Stimulated activated CD4-positive, alpha-beta T cell treated with anti-CD3 and anti-CD28 coated beads, Interleukin-1b, Interleukin-23, amount 100 ng/mL, for 24 hours (primary cell): ENCODE measurements at places on chromosomes 2 and 18.
A peak's percentile ranks its signal among the peaks of the same experiment; 100 is the strongest.

DNA sequence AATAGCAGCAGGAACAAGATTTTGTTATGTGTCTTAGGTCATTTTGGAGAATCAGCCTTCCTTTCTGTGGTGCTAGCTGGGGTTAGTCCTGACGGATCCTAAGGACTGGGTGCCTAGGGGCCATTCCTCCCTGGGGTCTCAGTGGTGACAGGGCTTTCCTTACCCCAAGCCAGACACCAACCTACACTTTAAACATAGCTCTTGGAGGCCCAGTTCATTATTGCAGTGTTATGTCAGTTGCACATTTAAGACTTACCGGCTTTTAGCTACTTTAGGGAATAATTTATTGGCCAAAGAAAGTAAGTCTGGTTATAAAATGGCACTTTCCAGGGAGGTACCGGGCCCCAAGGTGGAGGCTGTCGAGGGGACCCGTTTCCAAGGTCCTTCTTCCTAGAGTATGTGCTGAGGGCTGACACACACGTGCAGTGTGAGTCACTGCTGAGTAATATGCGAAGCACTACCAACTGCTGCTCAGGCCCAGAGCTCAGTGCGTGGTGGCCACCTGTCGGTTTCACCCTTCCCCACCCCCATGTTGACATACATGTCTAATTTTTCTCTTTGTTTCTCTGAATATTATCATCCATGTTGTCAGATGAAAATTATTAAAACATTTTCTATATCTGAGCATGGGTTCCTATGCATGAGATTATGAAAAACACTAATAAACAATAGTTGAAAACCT, 37.0 kb upstream of the GRHL1 start:
- DNase-seq, result no peak

GRCh38 chr2:209788925-209789324, 17.3 kb downstream of the UNC80 start:
- no peak for DNase-seq

DNA sequence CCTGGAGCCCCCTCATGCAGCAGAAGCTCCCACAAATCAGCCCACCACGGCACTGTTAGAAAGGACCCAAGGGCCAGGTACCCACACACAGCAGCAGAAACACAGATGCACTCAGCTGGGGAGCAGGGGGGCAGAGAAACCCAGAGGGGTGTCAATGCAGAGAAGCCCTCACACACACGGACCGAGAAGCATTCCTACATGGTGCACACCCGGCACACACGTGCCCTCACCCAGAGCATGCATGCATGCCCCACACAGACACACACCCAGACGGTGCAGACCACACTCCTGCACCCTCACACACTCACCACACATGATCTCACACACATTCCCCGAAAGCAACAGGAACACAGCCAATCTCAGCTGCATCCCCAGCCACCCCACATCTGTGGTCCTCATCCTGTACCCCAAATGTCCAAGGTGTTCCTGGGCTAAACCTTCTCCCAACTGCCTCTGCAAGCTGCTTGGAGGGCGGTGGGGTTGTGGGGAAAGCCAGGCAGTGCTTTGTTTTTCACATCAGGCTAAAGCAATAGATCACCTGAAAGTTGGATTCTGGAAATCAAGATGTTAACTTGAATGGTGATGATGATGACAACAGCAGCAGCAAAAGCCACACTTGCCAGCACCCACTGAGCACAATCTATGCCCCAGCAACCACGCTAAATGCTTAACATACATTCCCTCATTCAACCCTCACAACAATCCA, 102.3 kb downstream of the ZFP36L2 start:
- no peak for DNase-seq

GRCh38 chr2:113876503-113877387, 13.1 kb upstream of the ACTR3 start:
- no peak for DNase-seq

DNA sequence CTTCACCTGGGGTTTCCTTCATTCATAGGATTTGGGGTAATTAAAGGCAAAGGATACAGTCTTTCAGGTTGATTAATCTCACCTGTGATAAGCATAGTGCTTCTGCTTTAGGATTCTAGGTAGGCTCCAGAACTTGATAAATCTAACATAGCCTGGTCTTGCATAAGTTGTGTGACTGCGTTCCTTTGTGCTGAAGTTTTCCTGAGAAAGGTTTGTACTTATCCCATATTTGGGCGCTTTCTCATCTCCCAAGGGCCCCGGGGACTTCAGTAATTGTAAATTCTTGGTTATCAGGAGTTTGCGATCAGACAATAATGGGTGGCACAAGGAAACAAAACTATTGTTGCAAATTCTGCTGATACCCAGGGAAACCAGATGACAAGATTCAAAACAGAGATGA, 53.1 kb downstream of the MTCL1 start:
- DNase-seq, result no peak

GRCh38 chr2:54673501-54673998, 49.9 kb upstream of the EML6 start:
- DNase-seq, result no peak

DNA sequence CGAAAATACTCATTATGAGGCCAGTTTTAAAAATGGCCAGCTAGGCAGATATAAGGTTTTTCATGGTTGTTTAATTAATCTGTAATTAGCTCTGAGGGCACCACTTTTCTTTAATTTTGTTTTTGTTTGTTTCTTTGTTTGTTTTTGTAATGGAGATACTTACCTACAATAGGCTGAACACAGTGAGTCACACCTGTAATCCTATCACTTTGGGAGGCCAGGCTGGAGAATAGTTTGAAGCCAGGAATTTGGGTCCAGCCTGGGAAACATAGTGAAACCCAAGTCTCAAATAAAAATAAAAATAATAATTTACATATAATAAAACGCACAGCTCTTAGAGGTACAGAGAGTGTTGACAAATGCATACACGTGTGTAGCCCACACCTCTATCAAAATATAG, 56.8 kb upstream of the MSH2 start:
- DNase-seq, result no peak

DNA sequence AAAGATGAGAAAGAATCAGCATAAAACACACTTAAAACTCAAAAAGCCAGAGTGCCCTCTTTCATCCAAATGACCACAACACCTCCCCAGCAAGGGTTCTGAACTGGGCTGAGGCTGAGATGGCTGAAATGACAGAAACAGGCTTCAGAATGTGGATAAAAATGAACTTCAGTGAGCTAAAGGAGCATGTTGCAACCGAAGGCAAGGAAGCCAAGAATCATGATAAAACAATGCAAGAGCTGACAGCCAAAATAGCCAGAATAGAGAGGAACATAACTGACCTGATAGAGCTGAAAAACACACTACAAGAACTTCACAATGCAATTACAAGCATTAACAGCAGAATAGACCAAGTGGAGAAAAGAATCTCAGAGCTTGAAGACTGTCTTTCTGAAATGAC, 12.2 kb upstream of the PSMA8 start:
- DNase-seq, result no peak

GRCh38 chr18:80213182-80213581, 34.1 kb downstream of the PARD6G start:
- DNase-seq, result no peak

DNA sequence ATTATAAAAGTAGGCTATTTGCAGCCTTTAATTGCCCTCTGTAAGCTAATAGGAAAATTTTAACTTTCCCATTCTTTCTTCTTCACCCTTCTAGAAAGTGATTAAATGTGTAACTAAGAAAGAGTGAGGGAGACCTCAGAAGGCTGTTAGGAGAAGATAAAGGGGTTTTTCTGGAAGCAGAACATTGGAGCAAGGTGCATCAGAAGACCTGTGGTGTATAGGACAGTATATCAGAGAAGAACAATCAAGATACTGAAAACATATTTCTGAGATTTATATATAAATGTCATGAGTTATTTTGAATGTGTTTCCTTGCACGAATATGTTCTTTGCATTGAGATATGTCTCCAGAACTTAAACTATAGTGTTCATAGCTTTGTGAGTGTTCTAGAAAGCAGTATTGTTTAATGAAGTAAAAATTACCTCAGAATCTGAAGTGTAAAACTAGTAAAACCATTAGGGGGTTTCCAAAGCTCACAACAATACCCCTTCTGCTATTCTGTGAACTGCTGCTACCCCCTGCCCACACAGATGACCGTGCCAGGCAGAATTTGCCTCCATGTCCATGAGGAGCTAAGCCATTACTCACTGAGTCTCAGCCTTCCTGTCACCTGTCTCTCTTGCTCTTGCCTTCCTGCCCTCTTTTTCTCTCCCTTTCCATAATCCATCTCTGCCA, 537.9 kb downstream of the EPHA4 start:
- DNase-seq, result no peak

DNA sequence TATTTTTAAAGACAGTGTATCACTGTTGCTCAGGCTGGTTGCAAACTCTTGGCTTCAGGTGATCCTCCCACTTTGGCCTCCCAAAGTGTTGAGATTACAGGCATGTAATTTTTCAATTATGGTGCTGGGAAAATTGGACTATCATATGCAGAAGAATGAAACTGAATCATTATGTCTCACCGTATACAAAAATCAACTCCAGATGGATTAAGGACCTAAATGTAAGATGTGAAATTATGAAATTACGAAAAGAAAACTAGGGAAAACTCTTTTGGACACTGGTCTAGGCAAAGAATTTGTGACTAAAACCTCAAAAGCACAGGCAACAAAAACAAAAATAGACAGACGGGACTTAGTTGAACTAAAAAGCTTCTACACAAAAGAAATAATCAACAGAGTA, 31.2 kb downstream of the MAP3K2 start:
- DNase-seq, result no peak

- no peak for DNase-seq
Measured at GRCh38 chr2:86062043-86062442, 43.6 kb downstream of the POLR1A start.

DNA sequence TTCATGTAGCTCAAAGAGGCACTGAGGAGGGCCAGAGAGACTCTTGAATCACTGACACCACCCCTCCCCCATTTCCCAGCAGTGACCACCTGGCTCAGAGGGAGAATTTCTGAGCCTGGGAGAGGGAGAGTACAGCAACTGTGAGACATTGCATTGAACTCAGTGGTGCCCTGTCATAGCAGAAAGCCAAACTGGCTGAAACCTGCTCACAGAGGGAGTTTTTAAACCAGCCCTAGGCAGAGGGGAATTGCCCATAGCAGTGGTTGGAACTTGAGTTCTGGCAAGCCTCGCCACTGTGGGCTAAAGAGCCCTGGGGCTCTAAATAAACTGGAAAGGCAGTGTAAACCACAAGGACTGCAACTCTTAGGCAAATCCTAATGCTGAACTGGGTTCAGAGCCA, 243.1 kb downstream of the ADCYAP1 start:
- no peak for DNase-seq

DNA sequence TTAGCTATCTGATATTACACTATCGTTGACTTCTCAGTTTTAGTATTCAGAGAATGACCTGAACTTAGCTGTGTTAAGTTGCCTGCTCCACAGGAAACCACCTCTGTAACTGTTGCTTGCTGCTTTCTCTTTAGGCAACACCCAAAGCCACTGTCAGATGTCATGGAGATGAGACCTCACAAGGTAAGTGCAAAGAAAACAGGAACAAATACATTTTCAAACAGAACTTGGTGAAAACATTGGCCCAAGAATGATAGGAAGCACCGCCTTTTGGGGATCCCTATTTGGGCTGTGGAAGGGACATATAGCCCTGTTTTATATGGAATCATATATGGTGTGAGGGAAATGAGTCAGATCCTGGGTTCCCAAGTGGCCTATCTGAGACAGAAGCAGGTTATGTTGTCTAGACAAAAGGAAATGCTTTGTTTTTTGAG, 143.4 kb downstream of the UBE2E3 start:
- DNase-seq, result no peak

- peak; percentile 69 for DNase-seq
Measured at GRCh38 chr2:223837287-223838061, at the start of gene AP1S3. Gene AP1S3, minus strand, starts transcription at chr2:223837582. Its CDS starts 132 bp downstream, at chr2:223837450.

DNA sequence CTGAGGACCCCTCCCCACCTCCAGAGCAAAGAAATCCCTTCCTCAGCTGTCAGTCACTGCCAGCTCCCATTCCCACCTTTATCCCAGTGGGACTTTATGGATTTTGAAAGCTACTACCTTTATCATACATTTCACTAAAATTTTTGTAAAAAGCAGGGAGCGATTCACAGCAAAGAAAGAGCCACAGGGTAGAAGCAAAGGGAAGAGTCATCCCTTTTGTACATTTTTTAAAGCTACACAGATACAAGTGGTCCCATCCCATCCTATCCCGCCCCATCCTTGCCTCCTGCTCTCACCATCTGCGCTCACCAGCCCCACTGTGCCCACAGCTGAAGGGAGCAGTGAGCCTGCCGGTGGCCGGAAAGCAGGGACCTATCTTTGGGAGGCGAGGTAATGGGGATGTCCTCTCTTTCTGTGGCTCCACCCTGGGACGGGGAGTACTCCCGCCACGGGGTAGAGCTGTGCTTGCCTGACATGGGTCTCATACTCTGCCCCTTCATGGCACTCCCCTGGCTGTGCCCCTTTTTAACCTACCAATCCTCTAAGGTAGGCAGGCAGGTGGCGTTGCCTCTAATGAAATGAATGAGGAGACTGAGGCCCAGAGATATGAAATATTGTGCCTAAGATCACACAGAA, 13.2 kb downstream of the SH2D6 start:
- no peak for DNase-seq

GRCh38 chr2:128359841-128360240, 41.2 kb upstream of the HS6ST1 start:
- DNase-seq, result no peak

DNA sequence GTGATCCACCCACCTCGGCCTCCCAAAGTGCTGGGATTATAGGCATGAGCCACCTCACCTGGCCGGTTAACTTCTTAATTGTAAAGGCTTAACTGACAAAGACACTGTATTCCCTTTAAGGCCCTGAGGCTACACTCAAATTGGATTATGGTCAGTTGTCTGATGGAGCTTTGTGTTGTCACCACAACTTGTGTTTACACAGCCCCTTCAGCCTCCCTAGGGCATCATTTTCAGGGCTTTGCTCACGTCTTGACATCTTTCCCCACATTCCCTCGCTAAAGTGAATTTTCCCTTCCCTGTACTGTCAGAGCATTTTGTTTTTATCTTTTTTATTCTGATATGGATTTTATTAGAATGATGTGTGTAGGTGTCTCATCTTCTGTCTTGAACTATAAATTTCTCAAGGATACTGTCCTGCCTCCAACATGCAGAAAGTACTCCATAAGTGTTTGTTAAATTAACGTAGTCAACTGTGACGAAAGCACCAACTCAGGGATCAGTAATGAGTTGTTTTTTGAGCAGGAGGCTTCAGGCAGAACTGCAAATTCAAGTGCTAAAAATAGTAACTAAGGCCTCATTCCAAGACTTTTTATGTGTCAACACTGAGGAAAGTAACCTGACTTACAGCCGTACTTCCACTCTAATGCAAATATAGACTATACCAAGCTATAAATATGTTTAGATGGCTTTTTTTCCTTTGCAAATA, 77.1 kb upstream of the NARS1 start:
- no peak for DNase-seq

DNA sequence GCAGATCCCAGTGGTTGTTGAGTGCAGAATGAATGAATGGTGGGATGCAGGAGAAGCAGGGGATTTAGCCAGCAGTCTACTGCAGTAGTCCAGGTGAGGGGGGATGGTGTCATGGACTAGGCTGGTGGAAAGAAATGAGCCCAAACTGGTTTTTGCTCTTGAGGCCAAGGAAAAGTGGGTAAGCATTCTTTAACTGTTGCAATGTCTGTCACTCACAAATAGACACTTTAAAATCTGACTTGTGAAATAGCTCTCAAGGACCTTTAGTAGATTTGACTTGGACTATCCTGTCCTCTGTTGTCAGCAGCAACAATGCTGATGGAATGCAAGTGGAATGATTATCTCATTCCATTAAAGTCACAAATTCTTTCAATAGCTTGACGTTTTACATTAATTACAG, 37.5 kb upstream of the STK17B start:
- DNase-seq, result no peak

- DNase-seq, result no peak
Measured at GRCh38 chr2:55760125-55760524, 66.5 kb upstream of the PNPT1 start.
